ENCODE measurements at places on chromosomes 3 and 15.
A peak's percentile ranks its signal among the peaks of the same experiment; 100 is the strongest.

DNA sequence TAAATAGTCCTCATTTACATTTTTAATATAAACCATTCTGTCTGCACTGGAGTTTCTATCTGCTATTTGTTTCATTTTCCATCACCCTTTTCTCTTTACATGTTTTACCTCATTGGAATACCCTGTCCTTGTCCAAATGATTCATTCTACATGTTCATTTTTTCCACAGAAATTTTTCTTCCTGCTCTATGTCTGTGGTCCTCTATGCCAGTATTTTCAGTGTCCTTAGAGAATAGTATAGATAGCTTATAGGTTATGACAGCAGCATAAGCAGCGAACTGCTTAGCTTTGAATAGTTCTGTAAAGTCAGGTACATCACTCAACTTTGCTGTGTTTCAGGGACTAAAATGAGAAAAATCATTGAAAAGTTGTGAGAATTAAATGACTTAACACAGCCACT lies 742.3 kb upstream of the CBLB start:
- DNase-seq, result no peak

DNA sequence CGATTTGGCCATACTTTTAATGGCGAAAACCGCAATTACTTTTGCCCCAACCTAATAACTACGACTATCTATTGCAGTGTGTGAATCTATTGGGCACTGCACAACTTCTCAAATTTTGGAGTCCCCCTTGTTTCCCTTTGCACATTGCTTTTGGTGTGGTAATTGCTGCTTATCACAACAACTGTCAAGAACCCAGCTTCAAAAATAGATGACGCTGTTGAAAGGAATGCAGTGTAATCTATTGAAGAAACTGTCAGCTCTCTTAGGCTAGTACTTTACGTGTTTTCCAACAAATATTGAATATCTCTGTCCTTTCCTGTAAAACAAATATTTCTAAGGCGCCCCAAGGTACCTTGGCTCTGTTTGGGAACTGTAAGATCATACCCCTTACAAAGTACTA lies 222.8 kb upstream of the UBE2E2 start:
- no peak for DNase-seq

GRCh38 chr3:59088761-59089160 lies 38.9 kb upstream of the CFAP20DC start:
- DNase-seq, result no peak

DNA sequence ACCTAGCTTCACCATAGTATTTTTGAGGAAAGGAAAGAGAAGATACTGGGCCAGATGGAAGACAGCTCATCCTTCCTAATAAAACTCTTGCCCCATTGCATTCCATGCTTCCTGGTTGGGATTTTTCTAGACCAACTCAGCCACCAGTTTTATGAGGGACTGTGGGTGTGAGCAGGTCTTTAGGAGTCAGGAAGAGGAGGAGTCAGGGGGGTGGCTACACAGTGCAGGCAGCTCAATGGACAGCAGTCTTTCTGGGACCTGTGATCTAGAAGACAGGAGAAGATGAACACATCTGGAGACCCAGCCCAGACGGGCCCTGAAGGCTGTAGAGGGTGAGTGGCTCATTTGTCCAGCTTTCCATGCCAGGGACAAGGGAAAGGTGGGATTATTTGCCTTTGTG lies at the start of gene NOX5:
NOX5 (plus strand) TSS at position 242 of the 400 bp plus-strand sequence; CDS start at position 283, 41 bp downstream.
- no peak for DNase-seq

DNA sequence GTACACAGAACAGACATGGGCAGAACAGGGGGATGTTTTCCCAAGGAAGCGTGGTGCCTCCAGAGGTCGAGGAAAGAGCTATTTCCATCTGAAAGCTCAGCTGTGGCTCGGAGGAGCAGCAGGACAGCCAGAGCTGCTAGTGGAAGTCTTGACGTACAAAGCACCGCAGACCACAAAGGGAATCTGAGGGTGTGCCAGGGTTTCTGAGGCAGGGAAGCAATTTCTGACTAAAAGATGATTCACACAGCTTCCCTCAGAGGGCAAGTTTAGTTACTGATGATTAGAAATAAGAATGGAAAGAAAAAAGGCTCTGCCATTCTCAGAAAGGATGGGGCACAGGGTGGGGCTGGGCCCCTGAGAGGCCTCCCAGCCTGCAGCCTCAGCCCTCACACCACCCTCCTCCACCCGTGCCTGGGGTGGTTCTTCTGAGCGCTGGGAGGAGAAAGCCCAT lies 45.8 kb upstream of the SEC13 start:
- DNase-seq, result no peak

- DNase-seq, result no peak
Observed at GRCh38 chr3:73874606-73875369, 250.0 kb upstream of the PDZRN3 start.

GRCh38 chr3:39208463-39209055 lies 16.2 kb upstream of the XIRP1 start:
- peak; percentile 55 for DNase-seq

- DNase-seq, result no peak
Observed at GRCh38 chr15:57189466-57189865, 186.8 kb upstream of the CGNL1 start.

DNA sequence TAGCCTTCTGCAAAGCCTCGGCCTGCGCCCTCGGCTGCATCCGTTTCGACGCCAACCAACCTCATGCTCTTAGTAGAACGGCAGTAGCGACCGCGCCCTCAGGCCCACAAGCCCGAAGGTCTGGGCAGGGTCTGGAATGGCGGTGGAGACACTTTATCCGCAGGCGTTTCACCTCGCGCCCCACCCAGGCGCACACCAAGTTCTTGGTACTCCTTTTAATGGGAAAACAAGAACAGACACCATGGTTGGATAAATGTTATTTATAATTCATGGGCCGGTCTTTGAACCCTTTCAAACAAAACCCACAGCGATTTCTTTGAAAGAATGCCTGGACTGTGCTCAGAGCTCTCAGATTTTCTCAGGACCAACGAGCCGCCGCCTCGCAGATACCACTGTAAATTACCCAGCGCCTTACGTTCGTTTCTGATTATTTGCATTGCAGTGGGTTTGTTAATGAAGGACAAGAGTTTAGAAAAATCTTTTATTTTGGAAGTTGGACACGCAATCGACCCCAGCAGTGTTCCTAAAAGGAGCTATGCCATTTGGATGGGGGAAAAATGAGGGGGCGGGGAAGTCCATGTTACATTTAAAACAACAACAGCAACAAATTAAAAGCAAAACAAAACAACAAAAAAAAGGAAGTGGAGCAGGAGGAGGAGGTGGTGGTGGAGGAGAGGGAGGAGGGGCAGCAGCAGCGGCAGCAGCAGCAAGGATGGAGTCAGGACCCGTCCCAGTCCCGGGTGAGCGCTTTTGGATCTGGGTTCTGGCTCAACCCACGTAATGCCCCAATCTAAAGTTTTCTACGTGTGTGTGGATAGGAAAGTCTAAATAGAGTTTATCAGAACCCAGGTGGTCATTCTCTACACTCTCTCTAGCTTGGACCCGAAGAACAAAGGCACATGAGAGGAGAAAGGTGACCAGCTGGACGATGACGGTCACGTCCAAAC lies 993 bp upstream of the ISL2 start:
- no peak for DNase-seq

- no peak for DNase-seq
Observed at GRCh38 chr3:131728898-131729642, 226.3 kb upstream of the MRPL3 start.

DNA sequence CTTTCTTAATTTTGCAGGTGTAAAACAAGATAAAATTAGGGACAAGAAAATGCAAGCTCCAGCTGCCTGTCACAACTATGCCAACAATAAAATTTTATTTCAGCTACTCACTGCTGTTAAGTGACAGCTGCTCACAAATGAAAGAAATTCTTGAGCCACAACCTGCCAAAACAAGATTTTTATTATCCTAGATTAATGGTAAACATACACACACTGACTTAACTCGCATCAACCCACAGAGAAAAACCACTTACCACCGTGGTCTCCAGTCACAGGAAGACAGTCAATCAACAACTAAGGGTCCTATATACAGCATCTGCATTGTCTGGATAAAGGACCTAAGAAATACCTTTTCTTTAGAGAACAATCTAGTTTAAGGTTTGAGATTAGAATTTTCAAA lies 31.3 kb downstream of the EFL1 start:
- no peak for DNase-seq

DNA sequence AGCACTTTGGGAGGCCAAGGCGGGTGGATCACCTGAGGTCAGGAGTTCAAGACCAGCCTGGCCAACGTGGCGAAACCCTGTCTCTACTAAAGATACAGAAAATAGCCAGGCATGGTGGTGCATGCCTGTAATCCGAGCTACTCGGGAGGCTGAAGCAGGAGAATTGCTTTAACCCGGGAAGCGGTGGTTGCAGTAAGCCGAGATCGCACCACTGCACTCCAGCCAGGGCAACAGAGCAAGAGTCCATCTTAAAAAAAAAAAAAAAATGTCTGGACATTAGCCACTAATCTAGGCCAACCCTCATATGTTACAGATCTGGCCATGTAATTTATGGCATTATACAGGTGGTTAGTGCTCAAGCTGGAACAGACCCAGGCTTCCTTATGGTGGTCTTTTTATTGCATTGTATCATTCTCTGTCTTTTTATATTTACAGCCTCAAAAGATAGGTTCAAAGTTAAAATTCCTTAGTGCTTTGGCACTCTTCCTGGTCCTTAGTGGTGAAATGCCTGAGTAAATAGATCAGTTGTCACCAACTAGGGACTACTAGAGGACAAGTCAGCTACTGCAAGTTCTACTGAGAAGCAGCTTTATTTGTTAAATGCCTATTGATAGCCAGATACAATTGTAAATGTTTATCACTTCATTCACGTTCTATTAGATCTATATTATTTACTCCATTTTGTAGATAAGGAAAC lies 16.0 kb downstream of the STARD9 start:
- DNase-seq, result no peak

GRCh38 chr3:122078235-122078935 lies 23.2 kb downstream of the CD86 start:
- no peak for DNase-seq

- no peak for DNase-seq
Observed at GRCh38 chr3:98612996-98613517, 19.6 kb upstream of the CPOX start.

DNA sequence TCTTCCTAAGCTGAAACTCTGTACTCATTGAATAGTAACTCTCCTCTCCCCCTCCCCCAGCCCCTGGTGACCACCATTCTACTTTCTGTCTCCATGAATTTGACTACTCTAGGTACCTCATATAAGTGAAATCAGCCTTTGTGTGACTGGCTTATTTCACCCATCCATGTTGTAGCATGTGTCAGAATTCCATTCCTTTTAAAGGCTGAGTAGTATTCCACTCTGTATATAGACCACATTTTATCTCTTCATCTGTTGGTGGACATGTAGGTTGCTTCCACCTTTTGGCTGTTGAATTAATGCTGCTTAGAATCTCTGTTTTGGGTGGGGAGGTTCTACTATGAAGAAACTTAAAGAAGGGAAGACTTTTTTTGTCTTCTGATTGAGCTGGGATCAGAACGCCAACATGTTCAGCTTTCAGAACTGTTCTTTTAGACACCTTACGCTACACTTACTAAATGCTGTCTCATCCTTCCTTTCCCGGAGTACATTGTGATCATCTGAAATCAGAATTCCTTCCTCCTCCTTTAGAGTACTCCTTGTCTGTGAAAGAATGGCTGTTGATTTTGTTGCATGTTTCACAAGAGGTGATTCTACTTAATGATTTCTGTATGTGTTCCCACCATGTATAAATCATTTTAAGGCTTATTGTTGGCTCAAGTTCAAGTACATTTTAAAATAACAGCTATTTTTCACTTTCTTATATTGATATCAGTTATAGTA lies 50.3 kb downstream of the MRPS25 start:
- DNase-seq, result no peak

GRCh38 chr3:119652306-119653033 lies 7.9 kb downstream of the POPDC2 start:
- DNase-seq, result no peak

DNA sequence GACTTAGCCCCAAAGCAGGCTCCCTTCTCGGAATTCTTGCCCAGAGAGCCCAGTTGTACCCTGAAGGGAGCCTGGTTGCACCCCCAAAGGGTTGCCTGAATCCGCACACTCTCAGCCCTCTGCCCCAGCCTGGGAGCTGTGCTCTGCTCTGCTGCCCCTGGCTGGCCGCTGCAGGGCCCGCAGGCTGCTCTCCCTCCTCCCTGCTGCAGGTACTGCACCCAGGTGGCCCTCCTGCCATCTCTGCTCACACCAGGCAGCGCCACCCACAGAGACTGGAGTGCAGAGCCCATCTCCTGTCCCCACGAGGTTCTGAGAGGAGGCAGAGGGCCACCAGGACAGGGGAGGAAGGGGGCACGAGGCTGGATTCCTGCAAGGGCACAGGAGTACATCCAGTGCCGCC lies 134.2 kb upstream of the NSMCE3 start:
- no peak for DNase-seq

- no peak for DNase-seq
Observed at GRCh38 chr3:139988472-139989156, 53.6 kb downstream of the CLSTN2 start.

DNA sequence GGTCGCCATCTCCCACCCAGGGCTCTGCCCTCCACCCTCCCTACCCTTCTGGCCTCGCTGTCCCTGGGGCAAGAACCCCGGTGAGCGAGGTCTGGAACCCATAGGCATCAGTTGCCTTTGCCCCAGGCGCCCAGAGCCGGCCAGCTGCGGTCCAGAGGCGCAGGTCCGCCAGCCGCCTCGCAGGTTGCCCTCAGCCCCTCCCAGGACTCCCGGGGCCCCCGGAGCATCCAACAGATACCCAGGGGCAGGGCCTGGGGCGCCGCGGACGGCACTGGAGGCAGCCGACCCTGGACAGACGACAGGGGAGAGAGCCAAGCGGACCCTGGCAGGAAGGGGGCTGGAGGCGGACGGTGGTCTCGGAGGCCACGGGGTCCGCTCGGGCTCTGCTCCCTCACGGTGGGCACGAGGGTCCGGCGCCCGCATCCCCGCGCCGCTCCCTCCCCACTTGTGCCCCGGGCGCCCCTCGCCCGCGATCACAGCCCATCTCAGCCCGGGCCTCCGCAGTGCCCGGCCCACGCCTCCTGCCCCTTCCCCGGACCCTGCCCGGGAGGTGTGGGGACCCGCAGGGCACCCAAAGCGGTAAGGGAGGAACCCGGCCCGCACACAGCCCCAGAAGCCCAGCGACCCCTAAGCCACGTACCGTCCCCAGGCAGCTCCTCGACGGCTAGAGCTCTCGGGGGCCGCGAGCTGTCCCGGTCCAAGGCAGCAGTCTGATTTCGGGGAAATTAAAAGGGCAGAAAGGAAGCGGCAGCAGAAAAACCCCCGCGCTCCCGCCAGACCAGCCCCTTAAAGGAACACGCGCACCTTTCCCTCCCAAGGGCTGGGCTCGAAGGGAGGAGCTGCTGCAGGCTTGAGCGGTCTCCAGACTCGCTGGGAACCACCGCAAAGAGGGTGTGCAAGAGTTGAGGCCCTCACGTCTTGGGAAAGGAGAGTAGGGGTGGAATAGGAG lies at the start of gene HAPLN3:
HAPLN3 (minus strand) TSS at position 726 of the 949 bp plus-strand sequence. CDS start 8,246 bp downstream, outside the sequence.
- peak; percentile 66 for DNase-seq

DNA sequence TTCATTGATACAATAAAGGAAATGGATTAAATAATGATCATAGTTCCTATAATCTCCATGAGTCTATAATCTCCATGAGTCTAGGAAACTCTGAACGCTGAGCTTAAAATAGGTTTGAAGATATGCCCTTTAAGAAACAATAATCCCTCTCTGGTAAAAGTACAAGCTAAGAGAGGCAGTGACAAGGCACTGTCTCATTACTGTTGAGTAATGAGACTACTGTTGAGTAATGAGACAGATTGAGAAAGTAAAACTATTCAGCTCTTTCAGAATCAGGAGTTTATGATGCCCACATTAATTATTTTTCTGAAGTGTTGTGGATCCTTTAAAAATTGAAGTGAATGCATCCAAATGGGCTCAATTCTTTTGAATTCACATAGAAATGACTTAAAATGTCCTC lies 235.5 kb upstream of the THRB start:
- no peak for DNase-seq

GRCh38 chr15:48702569-48703236 lies 57.2 kb upstream of the FBN1 start:
- DNase-seq, result no peak

- DNase-seq, result no peak
Observed at GRCh38 chr3:65824166-65824565, 214.6 kb downstream of the MAGI1 start.

Measured in CD4-positive, alpha-beta T cell treated with Interleukin-6 for 4 hours (primary cell).